WTC11 (cell line): ENCODE measurements at places on chromosomes 6 and 20.

DNA sequence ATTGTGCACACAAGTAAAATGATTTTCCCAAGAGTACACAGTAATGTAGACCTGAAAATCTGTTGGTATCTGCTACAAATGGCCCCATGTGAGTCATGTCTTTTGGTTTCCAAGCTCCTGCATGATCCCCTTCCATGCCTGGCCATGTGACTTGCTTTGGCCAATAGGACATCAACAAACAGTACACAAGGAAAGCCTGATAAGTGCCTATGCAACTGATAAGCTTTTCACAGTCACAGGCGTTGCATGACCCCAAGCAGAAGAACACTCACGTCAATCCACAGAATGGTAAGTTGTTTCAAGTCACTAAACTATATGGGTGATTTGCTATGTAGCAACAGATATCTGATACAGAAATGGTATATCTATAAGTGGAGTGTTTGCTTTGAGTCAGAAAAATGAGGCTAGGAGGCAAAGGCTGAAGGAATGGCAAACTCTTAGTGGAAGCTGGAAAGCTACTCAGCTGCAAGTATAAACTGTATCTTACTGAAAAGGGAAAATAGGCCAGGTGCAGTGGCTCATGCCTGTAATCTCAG lies 160.1 kb upstream of the BEND3 start:
- no peak for DNase-seq

GRCh38 chr20:47150403-47151152 lies 205.9 kb downstream of the ZMYND8 start:
- DNase-seq: peak; percentile 90

DNA sequence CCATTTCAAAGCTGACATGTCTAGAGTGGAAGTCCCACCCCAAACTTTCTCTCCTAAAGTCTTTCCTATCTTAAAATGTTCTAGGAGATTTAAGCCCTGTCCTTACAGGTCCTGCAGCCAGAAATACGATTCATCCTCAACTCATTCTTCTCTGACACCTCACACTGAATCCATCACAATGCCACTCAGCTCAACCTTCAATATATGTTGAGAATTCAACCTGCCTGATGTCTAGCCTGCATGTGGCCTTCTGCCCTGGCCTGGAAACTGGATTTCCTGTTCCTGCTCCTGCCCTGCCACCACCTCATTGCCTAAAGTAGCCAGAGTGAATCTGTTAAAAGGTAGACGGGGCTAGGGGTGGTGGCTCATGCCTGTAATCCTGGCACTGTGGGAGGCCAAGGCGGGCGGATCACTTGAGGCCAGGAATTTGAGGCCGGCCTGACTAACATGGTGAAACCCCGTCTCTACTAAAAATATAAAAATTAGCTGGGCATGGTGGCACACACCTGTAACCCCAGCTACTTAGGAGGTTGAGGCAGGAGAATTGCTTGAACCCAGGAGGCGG lies 345.9 kb downstream of the CDH26 start:
- no peak for DNase-seq

DNA sequence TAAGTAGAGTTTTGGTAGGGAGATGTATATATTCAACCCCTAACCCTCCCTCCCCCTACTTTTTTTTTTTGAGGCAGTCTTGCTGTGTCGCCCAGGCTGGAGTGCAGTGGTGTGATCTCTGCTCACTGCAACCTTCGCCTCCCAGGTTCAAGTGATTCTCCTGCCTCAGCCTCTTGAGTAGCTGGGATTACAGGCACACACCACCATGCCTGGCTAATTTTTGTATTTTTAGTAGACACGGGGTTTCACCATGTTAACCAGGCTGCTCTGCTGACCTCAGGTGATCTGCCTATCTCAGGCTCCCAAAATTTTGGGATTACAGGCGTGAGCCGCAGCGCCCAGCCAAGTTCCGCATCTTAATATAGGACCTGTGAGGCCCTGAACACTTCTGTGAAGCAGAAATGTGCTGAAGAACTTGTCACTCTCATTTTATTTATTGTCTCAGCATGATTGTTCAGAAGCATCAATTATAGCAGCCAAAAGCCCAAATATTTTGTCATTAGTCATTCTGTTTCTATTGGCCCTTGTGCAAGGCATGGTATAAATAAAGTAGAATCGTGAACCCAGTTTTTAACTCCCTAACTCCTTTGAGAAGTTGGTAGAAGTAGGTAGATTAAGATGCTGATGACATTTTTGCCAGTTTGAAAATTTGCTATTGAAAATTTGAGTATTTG lies 19.4 kb downstream of the DSTN start:
- DNase-seq: no peak

DNA sequence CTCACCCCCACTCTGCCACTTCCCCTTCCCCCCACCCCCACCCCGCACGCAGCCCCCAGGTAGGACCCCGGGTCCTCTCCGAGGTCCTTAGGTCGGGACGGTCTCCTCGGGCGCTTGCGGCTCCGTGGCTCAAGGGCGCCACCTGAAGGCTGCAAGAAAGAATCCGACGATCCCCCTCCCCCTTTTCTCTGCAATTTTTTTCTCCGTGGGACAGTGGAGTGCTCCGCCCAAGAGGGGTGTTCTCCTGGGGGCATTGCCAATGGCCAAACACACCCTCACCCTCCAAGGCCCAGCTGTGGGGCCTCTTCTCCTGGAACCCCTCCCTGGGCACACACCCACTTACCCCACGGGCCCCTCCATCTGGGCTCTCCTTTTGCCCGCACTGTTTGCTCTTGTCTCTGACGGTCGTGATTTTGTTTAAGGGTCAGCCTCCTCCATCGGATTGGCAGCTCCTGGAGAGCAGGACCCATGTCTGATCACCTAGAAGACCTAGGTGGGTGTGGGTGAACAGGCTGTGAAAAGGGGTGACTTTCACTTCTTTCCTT lies 1.1 kb upstream of the TMEM74B start:
- peak; percentile 70 for DNase-seq
